ENCODE measurements at places on chromosomes 2 and 18. TPM values are rescaled to one million over a fixed set of nuclear protein-coding genes. Genes with fewer than 3 reads are reported as not detected.

- DNase-seq, result no peak
Observed at GRCh38 chr2:27690052-27690451, 26.4 kb downstream of the SLC4A1AP start.

- no peak for DNase-seq
Observed at GRCh38 chr2:37809525-37809924, 115.6 kb upstream of the RMDN2 start.

DNA sequence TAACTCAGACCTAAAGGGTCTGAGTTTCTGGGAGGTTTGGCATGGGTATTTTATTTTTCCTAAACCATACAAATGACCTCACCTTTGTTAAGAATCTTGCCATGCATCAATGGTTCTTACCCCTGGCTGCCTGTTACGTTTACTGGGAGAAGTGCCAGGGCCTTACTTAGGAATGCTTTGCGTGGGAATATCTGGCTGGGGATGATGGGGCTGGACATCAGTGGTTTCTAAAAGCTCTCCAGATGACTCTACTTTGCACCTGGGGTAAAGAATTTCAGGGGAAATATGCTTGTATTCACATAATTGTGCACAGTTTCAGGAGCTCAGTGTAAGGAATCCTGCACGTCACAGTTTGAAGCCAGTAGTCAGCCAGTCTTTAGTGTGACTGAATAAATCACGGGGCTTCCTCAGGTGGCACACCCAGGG lies 18.2 kb upstream of the DAW1 start:
- no peak for DNase-seq

DNA sequence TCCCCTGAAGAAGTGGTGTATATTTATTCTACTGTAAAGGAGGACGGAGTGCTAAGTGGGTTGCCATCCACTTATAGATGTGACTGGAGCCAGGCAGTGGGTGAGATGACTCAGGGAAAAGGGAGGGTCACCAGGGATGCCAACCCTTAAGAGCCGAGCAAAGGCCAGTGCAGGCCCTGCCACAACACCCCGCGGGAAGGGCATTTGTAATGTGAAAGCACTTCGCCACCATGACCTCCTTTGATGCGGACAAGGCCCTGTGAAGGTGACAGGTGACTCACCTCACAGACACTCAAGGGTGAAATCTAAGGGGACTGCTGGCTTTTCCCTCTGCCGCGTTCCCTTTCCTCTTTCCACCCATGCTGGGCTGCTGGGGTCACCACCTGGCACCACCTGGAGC lies 50.2 kb upstream of the MRPL33 start:
- DNase-seq, result no peak

DNA sequence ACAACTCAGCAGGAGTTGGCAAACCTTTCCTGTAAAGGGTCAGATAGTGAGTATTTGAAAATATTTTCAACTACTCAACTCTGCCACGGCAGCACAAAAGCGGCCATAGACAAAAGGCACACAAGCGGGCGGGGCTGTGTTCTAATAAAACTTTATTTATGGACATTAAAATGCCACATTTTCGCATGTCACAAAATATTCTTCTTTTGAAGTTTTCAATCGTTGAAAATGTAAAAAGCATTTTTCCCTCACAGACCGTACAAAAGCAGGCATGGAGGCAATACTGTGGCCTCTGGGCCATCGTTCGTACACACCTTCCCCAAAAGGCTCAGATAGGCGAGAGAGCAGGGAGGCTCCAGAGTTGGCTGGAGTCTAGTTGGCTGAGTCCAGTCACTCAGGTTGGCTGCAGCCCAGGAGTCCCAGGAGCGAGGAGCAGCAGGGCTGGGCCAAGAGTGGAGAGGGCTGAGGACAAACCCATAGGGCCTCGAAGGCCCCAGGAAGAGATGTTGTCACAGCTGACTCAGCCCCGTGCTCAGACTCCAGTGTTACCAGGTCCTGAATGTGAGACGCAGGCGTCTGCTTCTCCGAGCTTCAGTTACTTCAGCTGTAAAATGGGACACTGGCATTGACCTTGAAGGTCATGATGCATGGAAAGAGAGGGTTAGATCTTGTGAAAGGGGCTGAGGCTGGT lies 42.5 kb downstream of the SDC1 start:
- no peak for DNase-seq

DNA sequence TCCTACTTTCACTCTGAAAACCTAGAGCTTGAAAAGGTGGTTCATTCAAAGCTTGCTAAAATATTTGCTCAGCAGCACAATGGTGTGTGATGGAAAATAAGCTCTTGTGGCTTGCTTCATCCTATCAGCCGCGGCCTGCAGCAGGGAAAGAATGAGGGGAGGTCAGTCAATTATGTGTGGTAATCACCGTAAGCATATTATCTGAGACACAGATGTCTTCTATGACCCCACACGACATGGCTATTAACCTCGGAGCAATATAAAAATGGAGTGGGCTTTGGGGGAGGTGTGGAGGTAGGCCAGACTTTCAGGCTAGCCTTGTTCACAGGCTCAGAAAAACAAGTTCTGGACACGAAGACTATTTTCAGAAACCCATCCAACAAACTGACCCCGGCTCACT lies 98.4 kb upstream of the SIX3 start:
- no peak for DNase-seq

SRD5A2 gene
- under 0.01 TPM for polyA plus RNA-seq

DNA sequence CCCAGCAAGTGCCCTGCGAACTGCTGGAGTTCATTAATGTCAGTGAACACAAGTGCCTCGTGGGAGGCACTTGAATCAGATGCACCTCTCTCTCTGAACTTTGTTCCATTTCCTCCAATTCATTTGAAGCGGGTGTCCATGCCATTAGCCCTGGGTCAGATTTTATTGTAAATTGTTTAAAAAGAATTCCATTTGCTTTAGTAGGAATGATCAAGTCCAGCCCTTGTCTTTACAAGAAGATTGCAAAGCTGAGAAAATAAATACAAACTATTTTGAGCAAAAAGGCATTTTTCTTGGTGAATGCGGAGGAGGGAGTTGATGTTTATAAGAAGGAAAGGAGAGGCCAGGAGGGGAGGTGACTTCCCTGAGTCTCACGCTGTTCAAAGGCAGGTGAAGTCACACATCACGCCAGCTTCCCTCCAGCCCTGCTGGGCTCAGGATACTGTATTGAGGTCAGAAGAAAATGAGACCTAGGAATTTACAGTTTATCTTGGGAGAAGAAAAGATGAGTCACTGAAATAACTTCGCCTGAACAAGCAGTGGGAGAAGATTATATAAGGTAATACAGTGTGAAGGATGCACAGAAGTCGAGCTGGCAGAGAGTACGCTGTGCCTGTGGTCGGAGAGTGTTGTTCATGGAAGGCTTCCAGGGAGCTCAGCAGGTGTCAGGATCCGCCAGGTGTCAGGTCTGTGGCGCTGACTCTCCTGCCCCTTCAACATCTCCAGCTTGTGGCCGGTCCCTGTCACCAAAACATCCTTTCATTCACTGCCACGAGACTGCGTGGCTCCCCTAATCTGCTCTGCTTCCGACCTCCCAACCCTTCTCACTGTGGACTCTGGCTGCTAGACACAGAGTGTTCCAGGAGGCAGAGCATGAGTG lies 36.5 kb downstream of the EFR3B start:
- DNase-seq, result no peak

FBLN7 gene
- 0.74 TPM for polyA plus RNA-seq

- DNase-seq, result no peak
Observed at GRCh38 chr18:49052891-49053644, 102.3 kb upstream of the SMAD7 start.

DNA sequence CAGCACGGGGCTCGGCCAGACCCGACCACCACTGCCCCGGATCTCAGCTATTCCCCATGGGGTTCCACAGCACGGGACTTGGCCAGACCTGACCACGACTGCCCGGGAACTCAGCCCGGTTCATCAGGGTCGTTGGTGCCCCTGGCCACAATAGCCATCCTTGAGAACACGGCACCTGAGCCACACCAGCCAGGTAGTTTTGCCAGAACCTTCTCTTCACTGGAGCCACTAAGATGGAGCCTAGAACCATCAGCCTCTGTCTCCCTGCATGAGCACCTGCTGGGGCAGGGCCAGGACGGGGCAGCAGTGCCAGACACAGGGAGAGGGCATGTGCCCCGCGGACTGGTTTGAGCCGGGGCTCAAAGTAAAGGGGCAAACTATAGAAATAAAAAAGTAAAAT lies 11.4 kb upstream of the KCNG2 start:
- DNase-seq, result no peak

DNA sequence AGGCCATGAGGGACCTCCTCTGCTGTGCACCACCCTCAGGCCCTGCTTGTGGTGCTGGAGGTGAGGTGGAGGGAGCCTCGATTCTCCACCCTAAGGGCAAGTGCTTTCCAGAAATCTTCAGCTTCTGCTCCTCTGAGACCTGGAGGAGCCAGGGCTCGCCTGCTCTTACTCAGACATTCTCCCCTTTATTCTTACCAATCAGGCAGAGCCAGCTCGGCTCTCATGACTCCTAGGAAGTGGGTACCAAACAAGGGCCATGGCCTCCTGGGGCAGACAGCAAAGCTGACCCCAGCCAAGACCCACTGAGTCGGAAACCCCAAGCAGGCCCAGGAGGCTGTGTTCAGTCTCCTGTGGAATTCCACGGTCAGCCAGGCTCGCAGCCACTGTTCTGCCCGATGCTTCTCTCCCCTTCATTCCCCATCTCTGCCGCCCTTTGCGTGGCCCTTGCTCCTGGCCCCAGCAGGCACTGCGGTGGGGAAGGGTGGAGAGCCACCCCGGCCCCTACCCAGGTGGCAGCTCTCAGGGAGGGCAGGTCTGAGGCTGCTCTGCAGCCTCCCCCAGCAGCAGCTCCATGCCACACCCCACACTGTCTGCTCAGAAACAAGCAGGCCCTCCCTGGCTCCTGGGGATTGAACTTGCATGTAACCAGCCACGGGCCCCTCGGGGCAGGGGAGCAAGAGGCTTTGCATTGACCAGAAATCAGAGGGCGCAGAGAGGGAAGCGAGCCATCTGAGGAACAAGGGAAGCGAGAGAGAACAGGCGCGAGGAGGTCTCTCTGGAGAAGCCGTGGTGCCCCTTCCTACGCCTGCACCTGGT lies 24.0 kb downstream of the HS1BP3 start:
- no peak for DNase-seq

DNA sequence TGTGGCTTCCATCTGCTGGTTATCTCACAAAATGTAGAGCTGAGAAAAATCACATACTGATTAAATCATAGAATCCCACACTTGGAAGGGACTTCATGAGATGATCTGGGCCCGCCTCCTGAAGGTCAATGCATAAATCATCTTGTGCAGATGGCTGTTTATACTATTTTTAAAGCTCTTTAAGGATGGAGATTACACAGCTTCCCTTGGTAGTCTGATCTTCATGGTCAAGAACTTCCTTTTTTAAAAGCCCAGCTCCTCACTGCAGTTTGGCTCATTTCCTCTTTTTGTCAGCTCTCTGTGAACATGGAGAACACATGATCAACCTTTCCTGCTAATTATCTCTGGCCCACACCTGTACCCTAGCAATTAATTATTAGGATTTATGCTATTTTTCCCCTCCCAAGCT lies 25.9 kb downstream of the GCG start:
- no peak for DNase-seq

DNA sequence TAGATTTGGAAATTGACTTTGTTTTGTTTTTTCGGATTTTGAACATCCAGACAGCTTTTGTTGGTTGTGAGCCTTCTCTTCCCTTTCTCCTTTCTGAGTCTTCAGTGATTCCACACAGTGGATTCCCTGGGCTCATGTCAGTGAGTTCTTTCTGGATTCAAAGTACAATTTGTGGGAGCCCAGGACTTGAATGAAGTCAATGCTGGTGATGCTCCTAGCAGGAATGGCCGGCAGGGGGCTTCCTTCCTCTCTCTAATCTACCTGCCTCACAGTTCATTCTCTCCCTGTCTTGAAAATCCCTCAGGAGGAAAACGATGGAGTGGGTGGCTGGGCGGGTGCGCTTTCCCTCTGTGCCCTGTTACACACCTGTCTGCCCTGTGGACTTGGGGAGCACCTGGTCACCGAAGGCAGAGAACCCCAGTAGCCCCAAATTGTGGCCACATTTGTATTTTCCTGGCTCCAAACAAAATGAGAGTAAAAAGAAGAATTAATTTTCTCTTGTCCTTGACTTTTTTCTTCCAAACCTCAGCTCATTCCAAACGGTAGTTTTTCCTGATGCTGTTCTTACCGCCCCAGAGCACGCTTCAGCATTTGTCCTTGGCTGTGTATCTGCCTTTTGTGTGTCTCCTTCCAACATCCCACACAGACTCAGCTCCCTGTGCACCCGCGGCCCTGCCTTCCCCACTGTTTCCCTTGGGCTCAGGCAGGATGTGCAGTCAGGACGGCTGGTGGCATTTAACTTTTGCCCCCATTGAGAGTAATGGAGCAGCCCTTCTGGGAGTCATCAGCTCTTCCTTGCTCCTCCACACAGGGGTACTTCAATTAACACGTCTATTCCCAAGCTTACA lies 86.6 kb downstream of the MARCO start:
- no peak for DNase-seq

RNU2-63P gene
- polyA plus RNA-seq, result not detected

RAB17 gene
- polyA plus RNA-seq, result 4.8 TPM

PCGF1 gene
- polyA plus RNA-seq, result 21.8 TPM

DNA sequence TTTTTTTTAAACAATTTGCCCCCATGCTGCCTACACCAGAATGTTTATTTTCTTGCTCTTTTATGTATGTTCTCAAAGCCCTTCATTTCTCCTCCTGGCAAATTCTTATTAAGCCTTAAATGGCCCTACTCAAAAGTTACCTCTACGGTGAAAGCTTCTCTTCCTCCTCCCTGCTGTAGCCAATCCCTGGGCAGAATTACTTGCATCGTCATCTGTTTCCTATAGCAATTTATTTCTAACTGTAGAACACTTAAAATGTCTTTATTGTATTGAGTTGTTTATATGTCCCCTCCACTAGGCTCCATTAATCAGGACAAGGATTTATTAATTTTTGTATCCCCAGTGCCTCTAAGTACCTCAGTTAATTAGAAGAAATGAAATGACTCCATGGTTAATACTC lies 2.5 kb upstream of the RAD51AP2 start:
- no peak for DNase-seq

TNFAIP6 gene
- 5.1 TPM for polyA plus RNA-seq

SCTR gene
- 1.4 TPM for polyA plus RNA-seq

DNA sequence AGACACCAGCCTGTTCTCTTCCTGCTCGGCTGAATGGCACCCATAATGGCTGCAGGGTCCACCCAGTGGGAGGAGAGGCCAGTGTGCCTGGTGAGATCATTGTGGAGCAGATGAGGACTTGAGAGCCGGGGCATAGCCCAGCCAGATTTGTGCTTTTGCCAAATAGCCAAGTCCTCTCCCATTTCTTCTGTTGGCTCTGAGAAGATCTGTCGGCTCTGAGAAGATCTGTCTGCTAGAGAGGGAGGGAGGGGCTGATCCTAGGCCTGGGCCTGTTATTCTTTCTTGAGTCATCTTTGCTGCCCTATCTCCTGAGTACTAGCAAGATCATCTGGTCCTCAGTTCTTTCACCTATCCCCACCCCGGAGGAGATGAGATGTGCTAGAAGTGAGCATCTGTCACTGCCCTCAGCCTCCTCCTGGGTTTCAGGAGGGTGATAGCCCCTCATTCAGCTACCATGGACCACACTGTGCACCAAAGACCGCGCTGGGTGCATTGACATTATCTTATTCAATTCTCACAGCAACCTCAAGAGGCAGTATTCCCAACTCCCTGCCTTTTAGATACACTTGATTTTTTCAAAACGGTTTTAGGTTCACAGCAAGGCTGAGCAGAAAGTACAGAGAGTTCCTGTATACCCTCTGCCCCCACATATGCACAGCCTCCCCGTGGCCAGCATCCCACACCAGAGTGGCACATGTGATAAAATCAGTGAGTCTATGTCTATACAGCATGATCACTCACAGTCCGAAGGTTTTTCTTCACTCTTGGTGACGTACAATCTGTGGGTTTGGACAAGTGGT lies 98.6 kb downstream of the CAPN13 start:
- DNase-seq, result no peak
